ENCODE measurements at places on chromosomes 6 and 20.

DNA sequence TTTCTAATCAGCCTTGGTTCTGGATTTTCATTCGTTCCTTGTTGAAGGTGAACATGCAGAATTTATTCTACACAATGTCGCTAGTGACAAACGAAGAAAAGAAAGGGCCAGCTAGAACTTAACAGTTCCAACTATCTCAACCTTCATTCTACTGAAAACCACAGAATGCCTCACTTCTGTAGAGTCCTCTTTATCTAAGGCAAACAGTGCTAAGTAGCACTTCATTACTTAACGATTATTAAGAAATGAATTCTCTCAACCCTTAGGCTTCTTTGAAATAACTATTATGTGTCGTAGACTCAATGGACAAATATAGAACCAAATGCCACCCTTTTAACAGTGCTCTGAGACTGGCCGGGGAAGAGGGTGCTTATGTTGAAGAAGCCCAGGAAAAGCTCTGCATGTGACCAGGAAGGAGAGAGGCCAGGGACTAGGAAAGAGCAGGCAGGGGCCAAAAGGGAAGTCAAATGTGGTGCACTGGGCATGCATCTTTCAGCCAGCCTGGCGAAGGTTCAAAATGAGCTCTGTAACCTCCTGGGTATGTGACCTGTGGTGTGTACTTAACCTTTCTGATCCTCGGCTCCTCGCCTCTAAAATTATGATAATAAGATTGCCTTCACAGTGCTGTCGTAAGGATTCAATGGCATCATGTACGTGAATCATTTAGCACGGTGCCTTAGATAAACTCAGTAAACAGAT lies 55.4 kb upstream of the BMP2 start:
- DNase-seq = no peak

DNA sequence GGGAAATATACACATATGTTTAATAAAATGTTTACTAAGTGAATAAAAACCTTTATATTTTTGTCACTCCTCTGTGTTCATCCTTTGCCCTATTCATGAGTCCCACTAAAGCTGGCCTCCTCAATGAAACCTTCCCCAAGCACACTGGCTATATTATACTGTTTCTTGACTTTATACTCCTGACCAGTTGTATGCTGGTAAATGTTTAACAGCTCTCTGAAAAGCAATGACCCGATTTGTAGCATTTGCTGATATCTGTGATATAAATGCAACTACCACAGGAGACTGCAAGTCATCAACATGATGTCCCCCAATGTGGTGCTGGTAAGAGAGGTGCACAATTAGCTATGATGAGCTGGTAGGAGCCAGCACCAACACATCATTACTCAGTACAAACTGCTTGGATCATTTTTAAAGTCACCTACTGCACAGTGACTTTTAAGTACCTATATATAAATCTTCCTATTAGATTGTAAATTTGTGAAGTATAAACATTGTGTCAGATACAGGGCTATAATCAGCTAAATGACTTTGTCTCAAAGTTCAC lies 64.6 kb upstream of the MCM9 start:
- DNase-seq = no peak

DNA sequence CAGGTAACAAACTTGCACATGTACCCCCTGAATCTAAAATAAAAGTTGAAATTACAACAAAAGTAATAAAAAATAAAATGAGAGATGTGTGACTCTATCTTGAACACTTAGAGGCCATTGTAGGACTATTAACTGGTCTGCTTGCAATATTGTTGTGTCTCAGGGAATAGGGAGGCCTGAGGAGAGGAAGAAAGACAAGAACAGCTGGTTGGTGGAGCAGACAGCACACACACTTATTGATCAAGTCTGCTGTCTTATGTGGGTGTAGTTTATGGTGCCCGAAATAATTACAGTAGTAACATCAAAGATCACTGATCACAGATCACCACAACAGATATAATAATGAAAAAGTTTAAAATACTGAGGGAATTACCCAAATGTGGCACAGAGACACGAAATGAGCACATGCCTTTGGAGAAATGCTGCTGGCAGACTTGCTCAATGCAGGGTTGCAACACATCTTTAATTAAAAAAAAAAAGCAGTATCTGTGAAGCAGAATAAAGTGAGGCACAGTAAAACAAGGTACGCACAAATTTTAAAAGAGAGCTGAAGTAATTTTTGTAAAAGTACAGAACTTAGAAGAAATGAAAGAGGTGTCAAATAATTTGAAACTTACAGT lies 110.1 kb upstream of the HDAC2 start:
- DNase-seq = no peak

GRCh38 chr6:153044295-153044694 lies 41.8 kb upstream of the MTRF1L start:
- peak; percentile 63 for DNase-seq

DNA sequence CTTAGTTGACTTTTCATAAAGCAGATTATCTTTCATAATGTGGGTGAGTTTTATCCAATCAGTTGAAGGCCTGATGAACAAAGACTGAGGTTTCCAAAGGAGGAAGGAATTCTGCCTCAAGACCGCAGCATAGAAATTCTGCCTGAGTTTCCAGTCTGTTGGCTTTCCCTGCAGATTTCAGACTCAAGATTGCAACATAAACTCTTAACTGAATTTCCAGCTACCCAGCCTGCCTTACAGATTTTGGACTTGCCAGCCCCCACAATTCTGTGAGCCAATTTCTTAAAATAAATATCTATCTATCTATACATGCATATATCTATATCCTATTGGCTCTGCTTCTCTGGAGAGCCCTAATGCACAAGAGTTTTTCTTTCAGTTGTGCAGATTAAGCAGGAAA lies 57.3 kb upstream of the SMLR1 start:
- DNase-seq = no peak

DNA sequence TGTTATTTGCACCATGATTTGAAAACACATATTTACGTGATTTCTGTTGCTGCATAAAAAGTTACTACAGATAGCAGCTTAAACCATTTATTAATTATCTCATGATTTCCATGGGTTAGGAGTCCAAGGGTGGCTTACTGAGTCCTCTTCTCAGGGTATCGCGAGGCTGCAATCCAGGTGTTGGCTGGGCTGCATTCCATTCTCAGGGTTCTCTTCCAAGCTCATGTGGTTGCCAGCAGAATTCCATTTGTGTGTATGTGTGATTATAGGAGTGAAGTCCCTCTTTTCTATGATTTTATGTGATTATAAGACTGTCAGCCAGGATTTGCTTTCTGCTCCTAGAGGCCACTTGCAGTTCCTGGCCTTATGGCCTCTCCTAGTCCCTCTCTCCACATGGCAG lies 135.1 kb downstream of the FAM83B start:
- DNase-seq = no peak

DNA sequence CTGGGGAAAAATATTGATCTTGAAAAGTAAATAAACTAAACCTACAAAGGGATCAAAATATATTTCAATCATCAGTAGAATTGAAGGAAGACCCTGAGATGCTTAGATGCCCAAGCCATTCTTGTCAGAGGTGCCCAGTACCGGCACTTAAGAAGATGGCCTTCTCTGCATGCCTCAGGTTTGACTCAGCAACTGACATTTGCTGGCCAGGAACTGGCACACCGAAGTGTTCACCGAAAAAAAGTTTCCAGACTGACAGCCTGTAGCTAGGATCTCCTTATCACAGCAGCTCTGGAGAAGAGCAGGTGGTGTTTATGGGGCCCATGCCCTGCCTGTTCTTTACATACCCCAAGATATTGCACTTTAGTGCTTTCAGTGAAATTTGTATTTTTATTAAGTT lies 203.2 kb downstream of the MOXD1 start:
- DNase-seq = no peak

GRCh38 chr6:8057793-8058192 lies 6.4 kb downstream of the BLOC1S5 start:
- peak; percentile 48 for DNase-seq

DNA sequence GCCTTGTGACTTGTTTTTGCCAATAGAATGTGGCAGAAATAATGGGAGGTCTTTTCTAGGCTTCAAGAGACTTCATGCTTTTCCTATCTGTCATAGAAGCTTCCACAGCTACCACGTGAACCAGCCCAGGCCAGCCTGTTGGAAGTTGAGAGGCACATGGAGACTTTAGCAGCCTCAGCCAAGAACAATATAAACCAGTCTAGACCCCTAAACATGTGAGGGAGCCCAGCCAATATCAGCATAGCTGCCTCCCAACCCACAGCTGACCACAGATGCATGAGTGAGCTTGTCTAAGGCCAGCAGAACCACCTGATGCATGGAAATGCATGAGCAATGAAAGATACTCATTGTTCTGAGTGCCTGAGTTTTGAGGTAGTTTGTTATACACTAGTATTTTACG lies 540.7 kb upstream of the BTBD3 start:
- no peak for DNase-seq

DNA sequence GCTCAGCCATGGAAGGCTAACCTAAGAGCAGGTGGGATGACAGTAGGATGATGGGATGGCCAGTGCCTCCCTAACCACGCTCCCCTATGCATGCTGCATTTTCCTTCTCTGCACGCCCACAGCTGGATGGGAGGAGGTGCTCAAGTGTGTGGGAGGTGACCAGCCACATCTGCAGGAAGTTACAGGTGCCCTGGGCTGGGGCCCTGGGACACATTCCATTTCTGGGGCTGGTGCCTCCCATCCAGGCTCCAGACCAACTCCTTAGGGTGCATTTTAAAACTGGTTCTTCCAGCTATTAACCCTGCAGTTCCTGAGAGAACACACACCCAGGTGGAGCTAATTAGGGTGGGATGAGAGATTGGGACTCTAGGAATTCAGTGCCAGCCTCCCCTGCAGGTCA lies 135.3 kb upstream of the ARMC2 start:
- DNase-seq = peak; percentile 46

- DNase-seq = no peak
Observed at GRCh38 chr6:30682143-30683117, 4.0 kb downstream of the PPP1R18 start.

GRCh38 chr6:26367114-26367513 lies 2.1 kb downstream of the BTN3A2 start:
- DNase-seq = no peak

DNA sequence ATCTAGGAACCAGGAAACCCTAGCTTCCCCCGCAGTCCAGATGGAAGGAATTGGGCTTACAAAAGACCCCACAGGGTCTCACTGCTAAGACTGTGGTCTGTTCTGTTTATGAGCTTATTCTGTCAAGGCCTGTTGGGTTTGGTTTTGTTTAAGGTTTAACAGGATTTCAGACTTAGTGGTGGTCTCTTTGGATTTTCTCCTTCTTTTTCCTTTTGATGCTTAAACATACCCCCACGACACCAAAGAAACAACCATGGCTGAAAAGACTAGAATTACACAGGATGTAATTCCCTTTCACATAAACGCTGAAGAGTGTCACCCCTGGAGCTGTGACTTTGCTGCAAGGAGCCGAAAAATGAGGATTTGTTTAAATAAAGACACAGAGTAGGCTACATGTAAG lies 408.6 kb downstream of the PREX1 start:
- no peak for DNase-seq

- no peak for DNase-seq
Observed at GRCh38 chr6:144757730-144758129, 472.6 kb downstream of the UTRN start.

- no peak for DNase-seq
Observed at GRCh38 chr6:143842461-143842901, 657 bp upstream of the LTV1 start.

- DNase-seq = no peak
Observed at GRCh38 chr6:126227833-126228702, 111.8 kb upstream of the CENPW start.

GRCh38 chr6:137840252-137840651 lies 26.8 kb upstream of the TNFAIP3 start:
- DNase-seq = no peak

GRCh38 chr6:29916741-29917140 lies 25.6 kb upstream of the HLA-A start:
- no peak for DNase-seq

DNA sequence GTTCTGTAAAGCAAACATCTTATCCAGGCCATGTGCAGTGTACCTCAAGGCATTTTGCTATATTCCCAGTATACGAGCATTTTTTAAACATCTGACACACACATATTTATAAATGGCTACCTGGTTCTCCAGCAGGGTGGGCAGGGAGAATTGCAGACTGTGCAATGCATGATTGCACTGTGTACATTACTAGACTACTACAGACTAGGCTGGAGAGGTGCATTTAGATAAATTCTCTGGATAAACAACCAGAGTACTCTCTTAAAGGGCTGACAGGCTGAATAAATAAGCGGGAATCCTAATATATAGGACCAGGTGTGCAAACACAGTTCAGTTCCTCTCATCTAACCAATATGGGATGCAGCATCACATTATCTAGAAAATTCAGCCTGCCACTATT lies 428.3 kb upstream of the ARID1B start:
- no peak for DNase-seq

GRCh38 chr20:62423326-62423706 lies 4.0 kb downstream of the RBBP8NL start:
- DNase-seq = no peak

DNA sequence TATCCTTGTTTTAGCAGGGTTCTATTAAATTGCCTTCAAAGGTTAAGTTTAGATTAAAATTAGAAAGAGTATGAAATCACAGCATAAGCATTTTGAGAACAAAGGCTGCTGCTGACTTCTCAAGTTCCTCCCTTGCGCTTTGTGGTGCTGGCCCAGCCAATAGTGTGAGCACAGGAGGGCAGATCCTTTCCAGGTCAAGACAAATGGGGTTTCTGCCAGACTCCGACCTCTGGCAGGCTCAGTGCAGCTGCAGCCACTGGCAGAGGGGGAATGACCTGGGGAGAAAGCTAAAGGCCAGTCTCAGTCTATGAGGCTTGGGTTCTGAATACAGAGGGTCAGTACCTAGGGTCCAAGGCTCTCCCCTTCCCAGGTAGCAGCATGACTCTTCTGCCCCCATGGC lies 27.0 kb downstream of the CLIC5 start:
- DNase-seq = no peak

GRCh38 chr6:22067122-22067521 lies 229.7 kb downstream of the PRL start:
- DNase-seq = no peak

GRCh38 chr6:119346936-119347335 lies 2.6 kb downstream of the MAN1A1 start:
- no peak for DNase-seq

DNA sequence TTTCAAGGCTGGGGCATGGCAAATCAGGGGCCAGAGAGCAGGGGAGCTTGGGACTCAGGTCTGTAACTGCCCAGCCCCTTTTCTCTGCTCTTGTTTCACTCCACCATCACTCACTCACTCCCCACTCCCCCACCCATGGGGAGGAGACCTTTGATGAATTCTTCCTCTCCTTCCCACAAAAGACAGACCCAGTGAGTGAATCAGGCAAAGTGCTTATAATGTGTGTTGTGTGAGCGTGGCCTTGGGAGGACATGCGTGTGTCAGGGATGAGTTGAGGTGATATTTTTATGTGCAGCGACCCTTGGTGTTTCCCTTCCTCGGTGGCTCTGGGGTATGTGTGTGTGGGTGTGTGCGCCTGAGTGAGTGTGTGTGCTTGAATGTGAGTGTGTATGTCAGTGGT lies 1.0 kb upstream of the CUL9 start:
- DNase-seq = no peak

GRCh38 chr6:18676548-18676947 lies 289.4 kb downstream of the RNF144B start:
- no peak for DNase-seq

GRCh38 chr6:1906014-1906413 lies 296.3 kb downstream of the FOXC1 start:
- no peak for DNase-seq
